ENCODE measurements at places on chromosomes 6 and 20.

DNA sequence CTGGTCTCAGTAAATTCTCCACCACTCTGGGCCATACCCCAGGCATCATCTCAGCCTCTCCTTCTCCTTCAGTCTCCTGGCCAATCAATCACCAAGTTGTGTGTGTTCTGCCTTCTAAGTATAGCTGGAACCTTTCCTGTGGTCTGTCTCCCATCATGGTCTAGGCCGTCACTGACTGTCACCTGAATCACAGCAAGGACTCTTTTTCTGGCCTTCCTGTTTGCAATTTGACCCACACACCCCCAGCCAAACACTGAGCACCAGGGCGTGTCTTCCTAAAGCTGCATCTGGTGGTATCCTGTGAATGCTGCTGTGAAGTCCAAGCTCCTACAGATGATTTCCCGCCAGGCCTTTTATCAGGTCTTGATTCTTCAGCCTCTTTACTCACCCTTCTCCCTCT is 52.6 kb upstream of the PRELID3B start:
- no peak for DNase-seq

DNA sequence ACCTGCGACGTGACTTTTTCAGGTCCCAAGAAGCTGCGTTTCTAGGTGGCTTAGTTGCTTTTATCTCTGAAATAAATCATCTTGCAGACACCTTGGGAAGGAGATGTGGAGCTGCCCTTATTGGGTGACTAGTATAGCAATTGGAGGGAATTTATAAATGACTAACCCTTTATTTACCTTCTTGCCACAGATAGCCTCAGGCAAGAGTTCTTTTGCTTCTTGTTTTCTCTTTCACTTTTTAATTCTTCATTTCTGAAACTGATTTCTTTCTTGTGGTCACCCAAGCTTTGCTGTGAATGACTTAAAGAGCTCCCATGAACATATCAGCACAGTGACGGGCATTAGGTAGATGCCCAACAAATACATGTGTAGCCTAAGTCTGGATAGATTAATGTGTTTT is 3.0 kb downstream of the ADGRF4 start:
- DNase-seq, result peak; percentile 92

- DNase-seq, result no peak
Observed at GRCh38 chr20:42401613-42402012, 783.4 kb upstream of the CHD6 start.

DNA sequence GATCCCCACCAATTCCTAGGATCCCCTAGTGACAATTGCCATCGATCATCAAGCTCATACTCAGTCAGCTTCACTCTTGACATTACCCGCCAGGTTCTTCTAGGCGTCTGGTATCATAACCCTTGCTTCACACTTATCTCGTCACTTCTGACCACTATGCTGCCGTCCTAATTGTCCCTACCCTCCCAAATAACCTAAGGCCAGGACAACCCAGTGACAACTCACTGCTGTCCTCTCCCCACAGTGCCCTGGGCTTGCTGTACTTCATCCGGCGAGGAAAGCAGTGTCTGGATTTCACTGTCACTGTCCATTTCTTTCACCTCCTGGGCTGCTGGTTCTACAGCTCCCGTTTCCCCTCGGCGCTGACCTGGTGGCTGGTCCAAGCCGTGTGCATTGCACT is 3.7 kb downstream of the SYS1 start:
- no peak for DNase-seq

GRCh38 chr6:22364306-22364705 is 67.5 kb upstream of the PRL start:
- peak; percentile 95 for DNase-seq

Measured in epithelial cell of esophagus (primary cell).